ENCODE measurements at places on chromosomes 13 and 19. TPM values are rescaled to one million over a fixed set of nuclear protein-coding genes. Genes with fewer than 3 reads are reported as not detected.

GRCh38 chr13:27000686-27001085 is 170.9 kb downstream of the USP12 start:
- no peak overlapping the region for H3K4me3 ChIP-seq
- H3K36me3 ChIP-seq = no peaks in the 10 kb centered on the region
- H3K27ac ChIP-seq = no peak overlapping the region
- peaks cover 6% of the 10 kb centered on the region for H3K27me3 ChIP-seq
- no peaks in the 10 kb centered on the region for H3K4me1 ChIP-seq

DNA sequence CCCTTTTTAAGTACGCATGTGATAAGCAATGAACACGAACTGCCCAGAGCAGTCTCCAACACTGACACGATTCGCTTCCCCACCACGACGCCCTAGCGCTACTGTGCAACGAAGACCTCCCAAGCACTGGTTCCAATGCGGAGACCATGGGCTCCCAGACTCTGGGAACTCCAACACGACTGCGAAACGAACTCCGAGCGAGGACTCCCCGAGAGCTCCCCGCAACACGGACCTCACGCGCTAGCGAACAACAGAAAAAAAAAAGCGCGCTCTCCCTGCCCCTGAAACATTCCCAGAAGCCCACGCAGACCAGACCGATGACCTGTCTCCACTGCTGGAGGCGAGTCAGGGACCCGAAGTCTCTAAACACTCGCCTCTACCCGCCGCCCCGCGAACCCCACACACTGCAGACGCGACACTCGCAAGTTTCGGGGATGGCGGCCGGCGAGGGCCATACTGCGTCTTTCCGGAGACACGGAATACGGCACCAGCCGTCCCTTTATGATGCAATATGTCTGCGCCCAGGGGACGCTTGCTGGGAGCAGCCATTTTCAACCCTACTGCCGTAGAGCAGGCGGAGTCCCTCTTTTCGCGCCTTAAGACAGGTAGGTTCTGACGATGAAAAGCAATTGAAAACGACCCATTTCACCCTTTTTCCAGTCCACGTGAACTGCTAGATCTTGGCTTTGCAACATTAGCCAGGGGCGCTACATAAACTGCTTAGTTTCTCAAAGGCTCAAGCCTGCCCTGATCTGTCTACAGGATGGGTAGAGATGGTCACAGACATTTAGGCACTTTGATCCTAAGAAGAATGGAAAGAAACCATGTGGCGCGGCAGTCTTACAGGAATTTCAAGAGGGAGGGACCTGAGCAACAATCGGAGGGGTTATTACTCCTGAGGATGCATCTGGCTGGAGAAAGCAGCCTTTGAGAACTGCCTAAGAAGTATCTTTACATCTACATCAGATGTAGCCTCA is at the start of gene ZNF577:
ZNF577 (minus strand) TSS at position 430 of the 977 bp plus-strand sequence. CDS start 7,569 bp downstream, outside the sequence.
- peaks cover 34% of the 10 kb centered on the region for H3K36me3 ChIP-seq
- peak within 1 kb of the TSS; percentile 62 for H3K4me3 ChIP-seq
- peak within 1 kb of the TSS; percentile 79 for H3K27ac ChIP-seq
- H3K27me3 ChIP-seq = no peaks in the 10 kb centered on the region

The THSD1 gene
- 0.66 TPM for total RNA-seq

GRCh38 chr13:113748101-113748861 is 10.7 kb upstream of the TMEM255B start:
- no peak for DNase-seq
- no peaks in the 10 kb centered on the region for H3K36me3 ChIP-seq
- no peaks in the 10 kb centered on the region for H3K4me1 ChIP-seq
- no peak overlapping the region for H3K27ac ChIP-seq
- H3K27me3 ChIP-seq = no peaks in the 10 kb centered on the region

The RXFP2 gene
- total RNA-seq = not detected

The UGGT2 gene
- total RNA-seq = 43.6 TPM

DNA sequence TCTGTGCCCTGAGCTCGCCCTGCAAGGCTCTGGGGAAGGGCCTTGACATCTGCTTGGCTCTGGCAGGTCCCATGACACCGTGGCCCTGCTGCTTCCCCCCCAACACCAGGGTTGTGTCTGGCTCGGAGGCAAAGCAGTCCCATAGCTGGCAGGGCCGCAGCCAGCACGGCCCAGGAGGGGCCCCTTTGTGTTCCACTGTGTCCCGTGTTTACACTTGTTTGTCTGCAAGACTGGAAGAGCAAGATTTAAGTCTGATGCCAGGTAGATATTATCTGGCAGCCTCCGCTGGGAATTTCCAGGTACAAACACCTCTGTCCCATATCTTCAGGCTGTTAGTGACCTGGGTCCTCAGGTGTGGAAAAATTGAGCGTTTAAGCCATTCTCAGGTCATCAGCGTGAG is 44.3 kb downstream of the MCF2L start:
- H3K4me3 ChIP-seq = no peak overlapping the region
- DNase-seq = no peak
- H3K4me1 ChIP-seq = no peaks in the 10 kb centered on the region
- no peaks in the 10 kb centered on the region for H3K27me3 ChIP-seq

GRCh38 chr13:106348075-106348840 is 187.2 kb downstream of the EFNB2 start:
- H3K27me3 ChIP-seq = peaks cover 9% of the 10 kb centered on the region
- peak overlapping the region; percentile 28 for H3K4me3 ChIP-seq
- H3K4me1 ChIP-seq = peaks cover 17% of the 10 kb centered on the region
- H3K27ac ChIP-seq = no peak overlapping the region
- peak; percentile 23 for DNase-seq

The GGN gene
- 0.98 TPM for total RNA-seq

The ZNF541 gene
- not detected for total RNA-seq

- peaks cover 3% of the 10 kb centered on the region for H3K4me1 ChIP-seq
- H3K36me3 ChIP-seq = no peaks in the 10 kb centered on the region
- H3K27me3 ChIP-seq = no peaks in the 10 kb centered on the region
- DNase-seq = no peak
- H3K4me3 ChIP-seq = no peak overlapping the region
Measured at GRCh38 chr19:49968279-49968922, 7.4 kb upstream of the SIGLEC11 start.

The OR7C1 gene
- not detected for total RNA-seq

The IL11 gene
- 0.12 TPM for total RNA-seq

The ZIC5 gene
- total RNA-seq = 0.56 TPM

DNA sequence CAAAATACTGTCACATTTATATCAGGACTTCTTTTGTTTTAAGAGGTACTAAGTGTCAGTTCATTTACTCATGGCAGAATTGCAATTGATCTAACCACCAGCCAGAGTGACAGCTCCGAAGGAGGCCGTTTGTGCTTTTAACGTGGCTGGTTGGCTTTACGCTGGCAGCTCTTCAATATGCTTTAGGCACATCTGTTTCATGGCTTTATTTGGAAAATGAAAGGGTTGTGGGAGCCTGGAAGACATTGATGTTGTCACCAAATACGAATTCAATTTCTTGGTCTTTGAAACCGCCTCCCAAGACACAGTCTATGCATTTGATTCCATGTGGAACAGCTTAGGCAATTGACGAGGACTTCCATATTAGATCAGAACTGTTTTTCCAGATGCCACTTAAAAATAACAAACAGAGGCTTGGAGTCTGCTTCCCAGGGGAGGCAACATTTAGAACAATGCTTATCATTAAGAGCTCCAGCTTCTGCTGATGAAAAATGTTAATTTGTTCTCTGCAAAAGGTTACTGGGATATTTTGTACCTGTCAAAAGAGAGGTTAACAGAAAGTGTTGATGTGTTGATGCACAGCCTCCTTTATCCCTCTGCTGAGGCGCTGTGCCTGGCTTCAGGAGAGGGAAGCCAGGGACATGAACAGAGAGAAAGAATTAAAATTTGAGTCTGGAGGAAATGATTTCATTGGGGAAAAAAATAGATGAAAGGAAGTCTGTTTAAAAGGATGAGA is 64.0 kb upstream of the TNFRSF19 start:
- H3K4me1 ChIP-seq = peaks cover 42% of the 10 kb centered on the region
- H3K36me3 ChIP-seq = no peaks in the 10 kb centered on the region
- no peaks in the 10 kb centered on the region for H3K27me3 ChIP-seq
- H3K27ac ChIP-seq = peak overlapping the region; percentile 68

The PLIN4 gene
- 0.07 TPM for total RNA-seq

DNA sequence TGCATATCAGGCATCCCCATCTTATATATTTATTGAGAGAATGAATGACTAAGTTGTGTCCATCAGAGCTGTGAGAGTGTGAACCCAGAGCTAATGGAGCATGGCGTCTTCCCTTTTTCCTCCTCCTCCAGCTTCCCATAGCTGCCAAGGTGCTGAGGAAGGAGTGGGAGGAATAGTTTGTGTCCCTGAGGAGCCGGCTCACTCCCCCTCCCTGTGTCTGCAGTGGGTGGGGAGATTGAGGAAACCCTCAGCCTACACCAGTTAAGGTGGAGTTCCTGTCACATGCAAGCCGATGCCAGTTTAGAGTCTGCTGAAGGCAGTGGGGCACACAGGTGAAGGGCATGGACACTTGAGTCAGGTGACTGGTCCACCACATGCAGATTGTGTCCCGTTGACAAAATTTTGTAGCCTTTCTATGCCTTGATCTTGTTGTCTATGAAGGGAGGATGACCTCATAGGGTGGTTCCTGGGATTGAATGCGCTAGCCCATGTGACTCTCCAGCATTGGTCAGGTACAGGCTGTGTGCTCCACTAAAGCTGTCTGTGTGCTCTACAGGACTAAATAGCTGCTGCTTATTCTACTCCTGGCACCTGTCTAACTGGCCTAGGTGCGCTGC is 47.6 kb upstream of the GPI start:
- no peaks in the 10 kb centered on the region for H3K4me1 ChIP-seq
- no peaks in the 10 kb centered on the region for H3K27me3 ChIP-seq
- no peak for DNase-seq
- H3K36me3 ChIP-seq = no peaks in the 10 kb centered on the region
- H3K27ac ChIP-seq = no peak overlapping the region

The ADAMTSL5 gene
- total RNA-seq = 5.7 TPM

- H3K36me3 ChIP-seq = peaks cover 35% of the 10 kb centered on the region
- peak overlapping the region; percentile 92 for H3K4me3 ChIP-seq
- DNase-seq = no peak
- peaks cover 11% of the 10 kb centered on the region for H3K4me1 ChIP-seq
Measured at GRCh38 chr19:1252221-1252820, 3.9 kb downstream of the MIDN start.

DNA sequence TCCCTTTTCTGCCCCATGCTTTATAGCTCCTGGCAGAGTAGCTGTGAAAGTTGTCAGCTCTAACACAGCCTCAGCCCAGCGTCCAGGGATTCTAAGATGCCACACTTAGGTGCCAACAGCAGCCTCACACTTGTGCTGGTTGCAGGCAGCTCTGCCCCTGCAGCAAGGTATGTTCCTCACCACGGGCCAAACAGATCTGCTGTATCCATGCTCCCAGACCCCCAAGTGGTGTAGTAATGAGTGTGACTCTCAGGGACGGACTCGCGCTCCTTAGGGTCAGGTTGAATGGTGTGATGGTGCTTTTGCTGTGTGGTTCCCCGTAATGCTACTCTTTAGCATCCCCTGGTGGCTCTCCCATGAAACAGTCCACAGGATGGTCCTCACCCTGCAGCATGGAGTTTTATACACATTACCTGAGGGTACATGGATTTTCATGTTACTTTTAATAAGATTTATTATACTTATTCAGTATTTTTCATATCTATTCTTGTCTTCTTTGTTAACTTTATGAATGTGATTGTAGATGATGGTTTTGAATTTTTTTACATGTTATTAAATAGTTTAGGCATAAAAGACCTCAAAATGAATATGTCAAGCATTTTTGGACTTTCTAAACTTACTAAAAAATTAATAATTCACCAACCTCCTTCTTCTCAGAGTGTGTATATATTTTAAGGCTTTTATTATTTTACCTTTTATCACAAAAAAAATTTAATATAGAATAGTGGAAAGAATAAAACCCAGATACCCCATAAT is 232.5 kb downstream of the SLC7A1 start:
- H3K4me1 ChIP-seq = no peaks in the 10 kb centered on the region
- no peak overlapping the region for H3K27ac ChIP-seq
- peaks cover 3% of the 10 kb centered on the region for H3K27me3 ChIP-seq
- no peaks in the 10 kb centered on the region for H3K36me3 ChIP-seq
- no peak overlapping the region for H3K4me3 ChIP-seq

The C19orf85 gene
- not detected for total RNA-seq

DNA sequence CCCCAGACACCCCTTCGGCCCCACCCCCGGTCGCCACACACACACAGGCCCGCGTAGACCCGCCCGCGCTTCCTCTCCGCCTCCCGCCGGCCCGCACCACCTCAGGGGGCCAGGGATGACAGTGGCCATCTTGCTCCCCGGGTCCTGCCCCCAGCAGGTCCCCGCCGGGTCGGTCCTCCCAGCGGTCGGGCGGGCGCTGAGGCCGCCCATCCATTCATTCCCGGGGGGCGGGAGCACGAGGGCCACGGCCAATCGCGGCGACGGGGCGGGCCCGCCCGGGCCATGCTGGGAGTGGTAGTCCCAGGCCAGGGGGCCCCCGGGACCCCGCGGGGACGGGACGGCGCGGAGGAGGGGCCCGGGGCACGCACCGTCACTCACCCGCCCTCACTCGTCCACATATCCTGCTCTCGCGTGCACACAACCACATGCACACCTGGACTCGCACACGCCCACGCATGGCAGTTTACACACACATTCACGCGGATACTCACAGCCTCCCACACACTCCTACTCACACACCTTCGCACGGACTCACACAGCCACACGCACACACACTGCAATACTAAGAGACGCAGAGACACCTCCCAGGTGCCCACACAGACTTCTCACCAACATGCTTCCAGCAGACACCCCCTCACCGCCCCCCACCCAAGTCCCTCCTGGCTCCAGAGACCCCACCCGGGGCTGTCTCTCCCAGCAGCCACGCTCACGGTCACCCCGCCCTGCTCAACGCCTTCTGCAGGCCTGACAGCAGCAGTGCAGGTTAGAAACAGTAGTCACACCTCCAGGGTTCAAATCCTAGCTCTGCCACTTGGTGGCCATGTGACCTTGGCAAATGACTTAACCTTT is at the start of gene DPF1:
DPF1 (minus strand) TSS at position 209 of the 849 bp plus-strand sequence; CDS start at position 129, 80 bp downstream.
- peaks cover 8% of the 10 kb centered on the region for H3K27me3 ChIP-seq
- no peak within 1 kb of the TSS for H3K27ac ChIP-seq
- peak; percentile 75 for DNase-seq
- H3K4me1 ChIP-seq = no peaks in the 10 kb centered on the region
- H3K36me3 ChIP-seq = no peaks in the 10 kb centered on the region
- H3K4me3 ChIP-seq = peak within 1 kb of the TSS; percentile 77

DNA sequence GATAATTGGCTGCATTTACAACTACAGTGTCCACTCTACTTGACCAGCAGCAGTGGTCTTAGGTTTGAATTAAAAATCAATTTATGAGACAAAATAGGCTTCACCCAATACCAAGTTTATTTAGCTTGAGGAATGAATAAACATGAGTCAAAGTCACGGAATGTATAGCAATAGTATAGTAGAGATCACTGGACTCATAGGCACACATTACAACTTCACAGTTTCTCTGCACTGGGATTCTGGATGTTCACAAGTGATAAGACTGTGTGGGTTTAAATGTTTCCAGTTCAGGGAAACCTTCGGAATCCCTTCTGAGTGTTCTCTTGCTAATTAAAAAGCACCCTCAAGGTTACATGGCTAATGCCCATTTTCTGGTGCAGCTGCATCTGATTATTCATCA is 1064.9 kb downstream of the SLITRK5 start:
- no peaks in the 10 kb centered on the region for H3K36me3 ChIP-seq
- no peak overlapping the region for H3K27ac ChIP-seq
- no peaks in the 10 kb centered on the region for H3K27me3 ChIP-seq
- no peak overlapping the region for H3K4me3 ChIP-seq
- no peak for DNase-seq
- no peaks in the 10 kb centered on the region for H3K4me1 ChIP-seq
